ENCODE measurements at places on chromosomes 2 and 18.

- DNase-seq = peak; percentile 68
Observed at GRCh38 chr2:131673400-131674173, 145.9 kb downstream of the CCDC74A start.

DNA sequence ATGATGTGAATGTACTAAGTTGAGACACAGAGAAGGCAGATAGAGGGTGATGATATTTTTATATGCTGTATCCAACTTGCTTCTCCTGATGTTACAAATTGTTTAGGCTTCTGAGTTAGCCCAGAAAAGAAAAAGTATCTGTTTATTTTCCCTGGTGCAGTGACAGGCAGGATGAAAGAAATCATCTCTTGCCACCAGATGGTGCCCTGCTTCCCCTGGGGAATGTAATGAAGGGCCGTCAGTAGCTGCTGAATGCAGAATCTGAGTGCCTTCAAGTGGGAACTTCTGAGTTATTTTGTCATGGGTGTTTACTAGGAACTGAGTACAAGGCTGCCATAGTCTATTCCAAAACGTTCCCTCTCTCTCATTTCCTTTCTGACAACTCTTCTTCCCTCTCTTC is 525.6 kb downstream of the MBD2 start:
- peak; percentile 62 for DNase-seq

- DNase-seq = no peak
Observed at GRCh38 chr2:157839822-157840221, 36.3 kb downstream of the ACVR1 start.

DNA sequence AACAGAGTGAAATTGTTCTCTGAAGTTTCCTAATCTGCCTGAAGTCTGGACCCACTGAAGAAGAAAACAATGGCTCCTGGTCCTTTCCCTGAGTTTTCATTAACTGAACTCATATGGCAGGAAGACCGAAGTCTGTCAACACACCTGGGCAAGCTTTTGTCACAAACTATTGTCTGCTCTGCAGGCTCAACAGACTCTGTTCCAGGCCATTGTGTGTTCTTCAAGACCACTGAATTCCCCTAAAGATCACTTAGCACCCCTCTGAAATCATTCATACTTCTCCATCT is 6.6 kb upstream of the TMEM37 start:
- no peak for DNase-seq

GRCh38 chr18:78758496-78758895 is 221.1 kb upstream of the SALL3 start:
- no peak for DNase-seq

DNA sequence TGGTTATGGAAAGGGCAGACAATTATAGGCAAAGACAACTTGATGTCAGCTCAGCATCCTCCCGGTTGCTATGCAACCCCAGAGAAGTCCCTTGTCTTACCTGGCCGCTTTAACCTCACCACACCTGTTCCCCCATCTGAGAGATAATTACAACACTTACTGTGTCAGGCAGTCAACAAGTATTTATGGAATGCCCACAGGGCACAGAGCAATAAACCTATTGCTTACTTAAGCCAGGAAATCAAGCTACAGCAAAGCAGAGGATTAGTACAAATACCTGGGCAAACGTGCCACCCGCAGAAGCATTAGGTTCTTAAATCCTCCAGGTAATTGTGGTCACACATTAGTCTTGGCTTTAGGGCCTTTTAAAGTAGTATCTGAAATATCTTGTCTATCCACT is 320.4 kb upstream of the REV1 start:
- peak; percentile 67 for DNase-seq

- peak; percentile 64 for DNase-seq
Observed at GRCh38 chr18:2083691-2084090, 487.6 kb downstream of the METTL4 start.

DNA sequence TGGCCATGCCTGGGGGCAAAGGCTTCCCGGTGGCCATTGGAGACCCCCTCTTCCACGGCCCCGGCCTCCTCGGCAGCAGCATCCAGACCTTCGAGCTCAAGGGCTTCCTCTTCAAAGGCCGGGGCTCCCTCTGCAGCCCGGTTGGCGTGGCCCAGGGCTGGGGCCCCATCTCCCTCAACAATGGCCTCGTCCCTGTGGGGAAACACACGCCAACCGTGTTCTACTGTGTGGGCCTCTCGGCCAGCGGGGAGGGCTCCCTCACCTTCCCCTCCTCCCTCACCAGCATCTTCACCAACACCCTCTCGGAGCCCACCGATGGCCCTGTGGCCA is 2.7 kb downstream of the RTP5 start:
- no peak for DNase-seq

- DNase-seq = peak; percentile 87
Observed at GRCh38 chr2:108271691-108272253, 16.9 kb upstream of the SULT1C2 start.

GRCh38 chr2:47227532-47228279 is 72.6 kb upstream of the STPG4 start:
- no peak for DNase-seq

DNA sequence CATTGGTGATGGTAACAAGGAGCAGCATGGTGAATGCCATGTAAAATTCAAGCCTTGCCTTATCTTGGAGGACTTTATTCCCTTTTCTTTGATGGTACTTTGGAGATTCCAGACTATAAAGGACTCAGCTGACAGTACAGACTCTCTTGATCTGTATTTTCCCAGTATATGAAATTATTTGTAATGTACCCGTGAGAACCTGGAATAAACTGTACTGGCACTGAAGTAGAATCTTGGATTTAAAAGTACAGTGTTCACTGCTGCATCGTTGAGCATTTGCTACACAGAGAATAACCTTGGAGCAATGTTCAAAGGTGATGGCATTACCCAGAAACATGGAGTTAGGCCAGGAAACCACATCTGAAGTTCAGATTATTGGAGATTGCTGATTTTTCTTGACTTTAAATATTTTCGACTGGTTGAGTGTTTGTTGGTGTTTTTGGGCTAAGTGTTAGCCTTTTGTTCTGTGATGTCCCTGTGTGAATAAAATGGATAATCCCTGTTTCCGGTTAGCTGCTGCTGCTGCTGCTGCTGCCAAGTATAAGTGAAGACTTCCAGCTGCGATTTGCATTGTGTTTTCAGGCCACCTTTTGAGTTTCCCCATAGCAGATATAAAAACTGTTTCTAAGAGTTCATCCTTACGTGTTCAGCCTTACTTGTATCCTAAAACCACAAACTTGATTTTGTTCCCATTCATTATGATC is 122.0 kb downstream of the SPTBN1 start:
- DNase-seq = no peak

GRCh38 chr2:120373424-120373823 is 27.5 kb downstream of the INHBB start:
- no peak for DNase-seq

DNA sequence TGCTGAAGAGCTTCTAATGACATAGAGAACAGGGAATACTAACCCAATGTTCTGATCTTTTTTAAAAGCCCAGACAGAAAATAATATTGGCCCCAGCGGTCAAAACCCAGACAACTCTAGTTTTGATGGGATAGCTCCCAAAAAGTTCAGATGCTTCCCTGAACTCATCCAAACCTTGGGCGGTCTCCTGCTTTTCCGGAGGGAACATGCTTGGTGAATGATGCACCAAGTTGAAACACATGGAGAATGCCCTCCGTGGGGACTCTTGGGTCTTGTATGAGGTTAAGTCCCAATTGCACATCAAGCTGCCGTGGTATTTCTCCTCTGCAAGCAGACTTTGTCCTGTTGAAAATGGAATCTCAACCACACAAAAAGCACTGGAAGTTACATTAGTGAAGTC is 120.7 kb upstream of the CTAGE1 start:
- no peak for DNase-seq

GRCh38 chr2:216418981-216419380 is 6.7 kb downstream of the SMARCAL1 start:
- no peak for DNase-seq

GRCh38 chr2:63124218-63124617 is 73.6 kb downstream of the OTX1 start:
- peak; percentile 92 for DNase-seq

DNA sequence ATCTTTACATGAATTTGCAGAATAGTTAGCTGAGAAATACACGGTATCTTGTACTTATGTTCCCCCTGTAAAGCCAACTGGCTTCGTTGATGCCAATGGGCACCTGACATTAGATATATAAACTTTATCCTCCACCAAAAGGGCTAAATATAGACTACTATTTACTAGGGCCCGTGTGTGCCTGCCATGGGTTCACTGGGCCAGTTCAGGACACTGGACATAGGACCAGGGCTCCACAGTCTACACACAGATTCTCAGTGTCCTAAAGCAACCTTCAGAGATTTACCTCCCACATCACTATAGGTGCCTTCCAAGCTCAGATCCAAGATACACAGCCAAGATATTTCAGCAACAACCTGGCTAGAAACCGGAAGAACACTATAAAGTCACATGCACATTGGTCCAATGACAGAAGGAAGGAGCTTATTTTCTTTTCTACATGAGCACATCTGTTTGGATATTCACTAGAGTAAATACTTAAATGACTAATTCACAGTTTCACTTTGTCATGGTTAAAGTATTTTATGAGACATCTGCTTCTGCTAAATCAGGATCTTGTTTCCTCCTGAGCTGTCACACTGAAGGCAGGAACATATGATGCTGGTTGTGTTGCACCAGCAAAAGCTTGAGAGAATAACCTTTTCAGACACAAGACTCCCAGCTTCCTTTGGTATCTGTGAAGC is 95.1 kb downstream of the MYO5B start:
- DNase-seq = peak; percentile 95

DNA sequence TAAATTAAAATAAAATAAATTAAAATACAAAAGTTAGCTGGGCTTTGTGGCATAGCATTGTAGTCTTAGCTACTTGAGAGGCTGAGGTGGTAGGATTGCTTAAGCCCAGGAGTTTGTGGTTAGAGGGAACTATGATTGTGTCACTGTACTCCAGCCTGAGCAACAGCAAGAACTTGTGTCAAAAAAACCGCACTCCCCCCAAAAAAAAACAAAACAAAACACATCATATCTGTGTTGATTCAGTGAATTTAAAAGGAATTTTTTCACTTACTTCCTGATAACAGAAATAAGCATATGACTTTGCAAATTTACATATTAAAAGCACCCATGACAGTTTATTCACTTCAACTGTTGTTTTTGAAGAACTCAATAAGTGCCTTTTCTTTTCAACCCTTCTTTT is 68.1 kb upstream of the PELI1 start:
- peak; percentile 91 for DNase-seq

- DNase-seq = no peak
Observed at GRCh38 chr2:217636578-217636977, 366.2 kb downstream of the TNS1 start.

GRCh38 chr2:61045999-61046398 is 19.7 kb upstream of the SANBR start:
- no peak for DNase-seq

DNA sequence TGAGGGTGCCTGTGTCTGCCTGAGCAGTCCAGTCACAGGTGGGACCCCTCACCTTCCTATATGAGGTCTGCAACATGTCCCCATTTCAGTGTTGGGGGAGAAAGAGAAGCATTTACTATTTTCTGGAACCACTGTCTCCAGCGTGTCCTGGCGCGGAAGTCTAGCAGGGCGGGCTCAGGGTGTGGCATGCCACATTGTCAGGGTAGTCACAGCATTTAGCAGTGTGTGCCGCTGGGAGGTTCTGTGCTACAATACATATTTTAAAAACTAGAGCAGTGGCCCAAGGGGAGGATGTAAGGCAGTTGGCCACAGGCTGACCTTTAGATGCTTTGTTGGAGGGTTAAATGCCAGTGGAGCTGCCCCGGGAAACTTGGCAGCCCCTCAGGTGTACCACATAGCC is 12.5 kb downstream of the UBE2F start:
- no peak for DNase-seq

DNA sequence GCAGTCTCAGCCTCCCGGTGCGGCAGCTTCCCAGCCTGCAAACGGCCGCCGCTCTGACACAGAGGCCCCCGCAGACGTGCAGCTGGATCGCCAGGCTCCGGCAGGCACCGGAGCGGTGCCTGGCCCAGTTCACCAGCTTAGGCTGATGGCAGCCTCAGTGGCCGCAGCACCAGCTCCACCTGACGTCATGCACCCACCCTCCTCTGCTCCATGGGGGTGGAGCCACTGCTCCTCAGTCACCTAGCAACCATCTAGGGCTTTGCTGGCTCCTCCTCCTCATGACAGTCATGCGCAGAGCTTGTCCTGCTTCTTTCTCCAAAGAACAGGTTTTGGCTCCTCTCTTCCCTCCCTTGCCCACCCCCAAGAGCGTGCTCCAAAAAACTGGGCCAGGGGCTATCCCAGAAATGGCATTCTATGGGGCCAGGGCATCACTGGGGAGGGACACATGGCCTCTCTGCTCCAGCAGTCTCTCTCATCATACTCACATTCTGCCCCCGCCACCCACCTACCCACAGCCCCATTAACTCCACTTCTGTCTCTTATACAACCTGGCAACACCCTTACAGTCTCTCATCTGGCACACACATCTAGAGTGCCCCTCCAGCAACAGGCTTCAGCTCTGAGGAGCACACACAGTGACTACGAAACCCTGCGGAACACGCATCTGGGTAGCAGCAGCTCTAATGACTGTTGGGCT is 5.5 kb downstream of the DCTN1 start:
- peak; percentile 84 for DNase-seq

GRCh38 chr2:1804865-1805264 is 60.5 kb upstream of the PXDN start:
- DNase-seq = no peak

DNA sequence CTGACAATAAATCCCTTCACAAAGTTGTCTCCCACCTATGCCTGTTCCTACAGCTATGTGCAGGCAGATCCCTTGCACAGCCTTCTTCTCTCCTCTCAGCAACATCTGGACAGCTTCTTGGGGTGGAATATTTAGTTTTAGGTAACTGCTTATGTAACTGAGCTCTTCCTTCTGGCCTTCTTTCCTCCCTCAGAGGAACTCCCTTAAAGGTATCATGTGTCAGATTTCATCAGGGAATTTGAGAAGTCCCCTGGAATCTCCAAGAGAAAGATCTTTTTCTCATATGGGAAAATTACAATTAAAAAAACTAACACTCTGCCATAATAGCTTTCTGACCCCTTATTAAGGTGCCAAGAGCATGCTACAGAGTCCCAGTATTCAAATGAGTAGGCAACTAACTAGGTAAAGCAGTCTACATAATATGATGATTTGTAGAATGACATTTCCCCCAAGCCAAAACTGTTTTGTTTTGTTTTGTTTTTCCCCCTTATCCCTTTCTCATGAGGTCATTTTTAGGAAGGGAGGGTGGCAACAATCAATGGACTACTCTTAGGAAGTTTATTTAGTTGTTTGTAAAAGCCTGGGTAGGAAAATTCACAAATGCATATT is 2.4 kb downstream of the TMEM200C start:
- no peak for DNase-seq

- DNase-seq = peak; percentile 36
Observed at GRCh38 chr2:173146590-173146989, 70.9 kb downstream of the MAP3K20 start.

DNA sequence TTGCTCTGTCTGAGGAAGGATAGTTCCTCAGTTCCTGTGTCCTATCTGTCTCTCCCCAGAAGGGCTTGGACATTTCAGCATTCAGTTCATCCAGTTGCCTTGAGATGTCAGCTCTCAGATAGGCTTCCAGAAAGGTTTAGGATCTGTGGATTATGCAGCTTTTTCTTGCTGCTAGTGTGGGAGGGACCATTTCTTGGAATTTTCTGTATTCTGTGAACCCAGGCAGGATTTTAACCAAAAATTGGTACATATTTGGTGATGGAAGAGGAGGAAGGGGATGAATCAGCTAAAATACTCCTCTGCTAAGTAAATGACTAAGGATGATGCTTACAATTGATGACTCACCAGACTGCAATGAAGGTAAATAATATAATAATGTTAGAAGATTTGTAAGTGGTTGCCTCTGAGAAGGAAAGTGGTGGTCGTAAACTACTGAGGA is 58.6 kb upstream of the DOCK10 start:
- DNase-seq = peak; percentile 87
